ENCODE measurements at places on chromosomes 6 and 20.
A peak's percentile ranks its signal among the peaks of the same experiment; 100 is the strongest.

- DNase-seq, result no peak
Measured at GRCh38 chr6:112139052-112139451, 51.7 kb downstream of the FAM229B start.

DNA sequence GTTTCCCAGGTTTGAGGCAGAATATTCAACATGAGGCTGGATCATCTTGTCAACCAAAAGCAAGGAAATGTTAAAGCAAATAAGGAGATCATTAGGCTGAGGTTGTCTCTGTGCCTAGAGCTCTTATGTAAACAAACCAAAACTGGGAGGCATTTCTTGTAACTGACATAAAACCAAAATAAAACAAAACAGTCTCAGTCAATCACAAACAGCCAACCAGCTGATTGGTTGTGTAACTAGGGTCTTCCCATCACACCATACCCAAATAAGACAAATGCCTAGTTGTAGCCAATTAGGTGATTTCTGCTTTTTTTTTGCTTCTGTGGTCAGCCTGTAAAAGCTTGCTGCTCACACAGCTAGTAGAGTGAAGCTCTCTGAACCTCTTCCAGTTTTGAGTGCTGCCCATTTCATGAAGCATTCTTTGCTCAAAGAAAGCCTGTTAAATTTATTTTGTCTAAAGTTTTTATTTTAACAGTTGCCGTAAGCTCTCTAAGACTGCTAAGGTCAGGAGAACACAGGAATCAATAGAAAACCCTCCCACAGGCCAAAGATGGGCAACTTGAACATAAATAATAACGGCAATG is 8.9 kb upstream of the FITM2 start:
- peak; percentile 39 for DNase-seq

- DNase-seq, result peak; percentile 72
Measured at GRCh38 chr6:52610745-52611355, 34.0 kb upstream of the TRAM2 start.

- DNase-seq, result no peak
Measured at GRCh38 chr20:40274912-40275533, 414.0 kb downstream of the MAFB start.

DNA sequence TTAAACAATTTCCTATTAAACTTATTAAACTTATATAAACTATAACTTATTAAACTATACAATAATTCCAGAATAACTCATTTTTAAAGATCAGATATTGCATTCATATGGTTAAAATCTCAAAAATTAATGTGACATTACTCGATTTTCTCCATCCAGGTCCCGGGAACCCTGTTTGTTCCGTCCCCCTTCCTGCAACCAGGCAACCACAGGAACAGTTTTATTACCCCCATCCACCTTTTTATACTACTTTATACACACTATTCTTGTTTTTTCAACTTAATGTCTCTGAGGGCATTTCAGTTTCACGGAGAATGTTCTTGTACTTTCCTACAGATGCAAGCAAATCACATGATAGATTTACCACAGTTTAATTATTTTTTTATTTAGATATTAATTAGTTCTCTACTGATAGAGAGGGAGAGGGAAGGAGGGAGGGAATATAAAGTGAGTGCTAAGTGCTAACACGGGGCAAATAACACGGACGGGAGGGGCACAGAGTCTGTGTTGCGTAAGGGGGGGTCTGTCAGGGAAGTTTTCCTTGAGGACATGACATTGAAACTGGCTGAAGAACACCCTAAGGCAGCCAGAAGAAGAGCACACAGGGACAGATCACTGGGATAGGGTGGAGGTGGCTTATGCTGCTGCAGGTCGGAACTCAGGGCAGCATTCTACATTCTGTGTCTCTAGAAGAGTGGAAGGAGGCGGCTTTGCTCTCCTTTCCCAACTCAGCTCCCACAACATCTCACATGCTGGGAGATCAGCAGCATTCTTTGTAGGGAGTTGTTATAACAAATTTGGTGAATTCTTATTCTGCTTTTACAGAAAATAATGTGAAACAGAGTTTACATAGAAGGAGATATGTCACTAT is 225.2 kb downstream of the FOXC1 start:
- DNase-seq, result no peak

DNA sequence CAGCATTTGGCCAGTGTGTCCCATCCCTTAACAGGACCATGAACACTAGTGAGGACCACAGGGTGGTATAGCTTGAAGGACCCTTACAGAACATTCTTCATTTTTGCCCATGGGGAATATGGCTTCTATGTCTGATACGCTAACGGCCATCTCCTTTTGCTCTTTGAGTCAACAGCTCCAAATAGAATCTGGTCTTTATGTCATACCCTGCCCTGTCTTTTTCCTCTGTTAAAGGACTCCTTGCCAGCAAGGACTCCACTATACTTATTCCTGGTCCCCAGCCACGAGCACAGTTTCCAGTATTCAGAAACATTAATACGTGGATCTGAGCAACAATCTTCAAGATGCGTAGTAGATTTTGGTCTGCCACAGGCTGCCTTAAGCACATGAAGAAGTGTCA is 22.5 kb downstream of the SERPINB1 start:
- DNase-seq, result no peak

- DNase-seq, result no peak
Measured at GRCh38 chr6:2186516-2186915, 58.9 kb downstream of the GMDS start.

DNA sequence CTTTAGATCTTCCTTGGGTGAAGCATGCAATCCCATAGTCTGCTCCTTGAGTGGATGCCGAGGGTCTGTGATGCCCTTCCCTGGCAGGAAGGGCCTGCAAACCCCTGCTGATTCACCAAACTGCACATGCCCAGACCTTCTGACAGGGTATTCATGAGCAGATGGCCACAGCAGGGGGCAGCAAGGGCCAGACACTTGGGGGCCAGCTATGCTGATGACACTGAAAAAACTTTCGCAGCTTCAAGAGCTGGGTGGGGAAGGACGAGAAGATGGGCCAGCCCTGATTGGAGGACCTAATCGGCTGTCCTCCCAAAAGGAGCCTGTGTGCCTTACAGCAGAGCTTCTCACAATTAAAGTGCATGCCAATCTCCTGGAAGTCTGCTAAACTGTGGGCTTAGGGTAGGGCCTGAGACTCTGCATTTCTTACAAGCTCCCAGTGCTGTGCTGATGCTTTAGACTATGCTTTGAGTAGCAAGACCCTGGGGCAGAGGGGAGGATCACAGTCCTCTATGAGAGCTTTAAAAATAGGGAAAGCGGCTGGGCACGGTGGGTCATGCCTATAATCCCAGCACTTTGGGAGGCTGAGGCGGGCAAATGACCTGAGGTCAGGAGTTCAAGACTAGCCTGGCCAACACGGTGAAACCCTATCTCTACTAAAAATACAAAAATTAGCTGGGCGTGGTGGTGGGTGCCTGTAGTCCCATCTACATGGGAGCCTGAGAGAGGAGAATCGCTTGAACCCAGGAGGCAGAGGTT is 15.2 kb upstream of the GDAP1L1 start:
- no peak for DNase-seq

DNA sequence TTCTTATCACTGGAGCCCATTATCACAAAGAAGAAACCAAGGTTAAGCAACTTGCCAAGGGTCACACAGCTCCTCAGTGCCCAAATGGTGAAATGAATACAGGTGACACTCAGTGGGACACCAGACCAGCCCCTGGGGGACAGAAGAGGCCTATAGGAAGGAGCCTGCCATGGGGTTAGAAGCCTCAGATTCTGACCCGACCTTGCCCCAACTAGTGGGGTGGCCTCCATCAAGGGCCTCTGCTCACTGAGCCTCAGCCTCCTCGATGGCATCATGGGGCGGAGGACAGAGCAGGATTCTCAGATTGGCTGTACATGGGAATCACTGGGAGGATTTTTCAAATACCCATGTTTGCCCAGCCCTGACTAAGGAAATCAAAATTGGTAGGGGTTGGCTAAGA is 47.6 kb downstream of the MRPL14 start:
- no peak for DNase-seq

- DNase-seq, result peak; percentile 92
Measured at GRCh38 chr6:15473741-15474161, 189.1 kb downstream of the DTNBP1 start.

GRCh38 chr20:62805711-62806382 is 1.2 kb downstream of the OGFR start:
- DNase-seq, result peak; percentile 43

GRCh38 chr20:62208061-62208794 is 11.8 kb downstream of the HRH3 start:
- no peak for DNase-seq

DNA sequence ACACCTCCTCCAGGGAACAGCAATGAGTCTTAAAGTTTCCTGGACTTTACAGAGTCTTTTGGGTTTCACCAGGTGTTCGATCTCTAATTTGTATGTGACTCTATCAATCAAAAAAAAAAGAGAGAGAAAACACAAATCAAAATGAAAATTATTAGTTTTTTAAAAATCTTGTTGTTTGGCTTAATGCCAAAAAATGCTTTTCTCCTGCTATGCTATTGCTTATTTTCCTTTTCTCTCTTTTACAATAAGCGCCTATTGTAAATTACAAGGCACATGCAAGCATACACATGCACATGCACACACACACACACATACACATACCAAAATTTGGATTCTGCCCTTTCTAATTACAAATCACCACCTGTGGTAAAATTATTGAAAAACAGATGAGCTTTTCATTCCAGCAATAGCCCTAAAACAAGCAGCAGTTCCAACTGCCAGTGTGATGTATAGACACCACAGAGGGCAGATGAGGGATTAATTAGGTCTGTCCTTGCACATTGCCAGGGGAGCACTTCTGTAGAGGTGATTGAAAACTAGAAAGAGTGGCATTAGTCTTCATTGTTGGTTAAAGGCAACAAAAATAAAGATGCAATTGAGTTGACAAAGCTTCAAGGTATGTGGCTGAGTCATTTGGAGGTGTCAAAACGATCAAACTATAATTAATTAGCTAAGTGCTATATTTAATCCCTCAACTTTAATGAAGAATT is 631.7 kb downstream of the TFAP2B start:
- no peak for DNase-seq

DNA sequence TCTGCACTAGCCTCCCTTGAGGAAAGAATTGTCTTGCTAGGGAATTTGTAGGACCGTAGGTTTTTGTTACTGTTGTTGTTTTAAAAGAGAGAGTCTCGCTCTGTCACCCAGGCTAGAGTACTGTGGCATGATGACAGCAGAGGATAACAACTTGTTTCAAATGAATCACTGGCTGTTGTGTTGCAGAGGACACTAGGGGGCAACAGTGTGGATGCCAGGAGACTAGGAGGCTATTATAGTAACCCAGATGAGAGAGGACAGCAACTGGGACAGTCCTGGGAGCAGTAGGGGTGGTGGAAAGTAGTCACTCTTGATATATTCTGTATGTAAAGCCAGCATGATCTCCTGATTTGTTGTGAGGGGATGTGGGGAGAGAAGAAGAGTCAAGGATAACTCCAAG is 41.8 kb upstream of the LAMA4 start:
- DNase-seq, result peak; percentile 76

- no peak for DNase-seq
Measured at GRCh38 chr20:58755062-58755697, 62.6 kb downstream of the NPEPL1 start.

DNA sequence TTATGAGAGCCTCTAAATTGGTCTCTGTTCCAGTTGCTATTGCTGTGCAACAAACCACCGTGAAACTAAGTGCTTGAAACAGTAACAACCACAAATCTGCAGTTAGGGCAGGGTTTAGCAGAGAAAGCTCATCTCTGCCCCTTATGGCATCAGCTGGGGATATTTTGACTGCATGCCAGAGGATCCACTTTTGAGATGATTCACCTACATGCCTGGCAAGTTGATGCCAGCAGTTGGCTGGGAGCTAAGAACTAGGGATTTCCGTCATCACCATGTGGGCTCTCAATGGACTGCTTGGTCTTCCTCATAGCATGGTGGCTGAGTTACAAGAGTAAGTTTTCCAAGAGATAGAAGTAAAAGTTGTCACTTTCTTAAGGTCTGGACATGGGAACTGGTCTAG is 35.1 kb downstream of the PLCB4 start:
- peak; percentile 23 for DNase-seq

GRCh38 chr6:140316966-140317365 is 942.5 kb upstream of the CITED2 start:
- no peak for DNase-seq

DNA sequence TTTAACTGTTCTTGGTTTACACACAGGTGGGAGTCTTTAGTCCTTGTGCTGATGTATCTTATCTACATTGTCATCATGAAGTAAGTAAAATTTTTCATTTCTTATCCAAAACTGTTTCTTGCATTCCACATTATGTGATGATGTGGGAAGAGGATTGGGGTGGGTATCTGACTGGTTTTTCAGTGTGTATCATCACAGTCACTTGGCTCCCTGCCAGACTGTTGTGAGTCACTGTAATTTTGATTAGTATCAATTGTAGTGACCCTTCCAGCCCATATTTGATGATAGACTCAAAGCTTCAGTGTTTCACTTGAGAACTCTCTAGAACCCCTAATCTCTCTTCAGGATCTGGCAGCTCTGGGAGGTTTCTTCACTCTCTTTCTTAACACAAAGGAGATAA is 84.5 kb upstream of the RIN2 start:
- peak; percentile 27 for DNase-seq

- DNase-seq, result no peak
Measured at GRCh38 chr20:54619181-54619580, 143.8 kb downstream of the DOK5 start.

DNA sequence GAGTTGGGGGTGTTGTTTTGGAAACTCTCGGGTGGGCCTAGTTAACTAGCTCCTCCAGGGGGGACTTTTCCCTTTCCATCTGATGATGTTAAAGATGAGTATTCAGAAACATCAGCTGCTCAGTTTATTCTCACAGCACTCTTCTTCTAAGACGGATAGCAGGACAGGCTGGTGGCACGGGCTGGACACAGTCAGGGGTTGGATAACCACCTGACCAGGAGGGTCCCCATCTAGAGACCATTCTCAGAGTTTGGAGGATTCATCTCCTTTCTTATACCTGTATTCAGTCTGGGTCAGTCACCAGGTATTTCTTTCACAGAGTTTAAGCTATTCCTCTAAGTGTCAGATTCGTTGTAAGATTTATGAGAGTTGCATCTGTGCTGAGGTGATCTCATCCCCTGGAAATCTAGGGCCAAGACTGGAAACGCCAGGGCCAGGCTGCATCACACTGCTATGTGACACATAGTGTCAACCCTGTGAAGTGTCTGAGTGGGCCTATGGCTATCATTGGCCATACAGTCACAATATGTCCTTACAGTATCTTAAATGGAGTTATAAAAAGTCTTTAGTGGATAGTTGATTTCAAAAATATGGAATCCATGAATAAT is 111.7 kb downstream of the FAM50B start:
- no peak for DNase-seq

DNA sequence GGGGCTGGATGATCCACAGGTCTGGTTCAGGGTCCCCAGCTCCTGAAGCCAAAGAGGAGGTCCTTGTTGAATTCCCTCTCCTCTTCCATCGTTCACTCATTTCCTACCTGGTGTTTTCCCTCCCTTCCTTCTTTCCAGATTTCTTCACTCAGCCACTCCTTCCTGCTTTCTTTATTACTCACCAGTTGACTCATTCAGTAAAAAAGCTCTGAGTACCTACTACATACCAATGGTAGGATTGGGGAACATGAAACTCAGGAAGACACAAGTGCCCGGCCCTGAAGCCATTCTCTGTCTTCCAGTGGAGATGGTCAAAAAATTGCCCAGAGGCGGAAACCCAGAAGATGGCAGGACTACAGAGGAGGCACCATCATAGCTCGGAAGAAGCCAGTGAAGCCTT is 11.9 kb upstream of the NSFL1C start:
- DNase-seq, result peak; percentile 65

All from fibroblast of mammary gland (primary cell).